ENCODE measurements at places on chromosomes 2 and 18.
A peak's percentile ranks its signal among the peaks of the same experiment; 100 is the strongest.

- DNase-seq: no peak
Measured at GRCh38 chr2:37843556-37843955, 81.5 kb upstream of the RMDN2 start.

DNA sequence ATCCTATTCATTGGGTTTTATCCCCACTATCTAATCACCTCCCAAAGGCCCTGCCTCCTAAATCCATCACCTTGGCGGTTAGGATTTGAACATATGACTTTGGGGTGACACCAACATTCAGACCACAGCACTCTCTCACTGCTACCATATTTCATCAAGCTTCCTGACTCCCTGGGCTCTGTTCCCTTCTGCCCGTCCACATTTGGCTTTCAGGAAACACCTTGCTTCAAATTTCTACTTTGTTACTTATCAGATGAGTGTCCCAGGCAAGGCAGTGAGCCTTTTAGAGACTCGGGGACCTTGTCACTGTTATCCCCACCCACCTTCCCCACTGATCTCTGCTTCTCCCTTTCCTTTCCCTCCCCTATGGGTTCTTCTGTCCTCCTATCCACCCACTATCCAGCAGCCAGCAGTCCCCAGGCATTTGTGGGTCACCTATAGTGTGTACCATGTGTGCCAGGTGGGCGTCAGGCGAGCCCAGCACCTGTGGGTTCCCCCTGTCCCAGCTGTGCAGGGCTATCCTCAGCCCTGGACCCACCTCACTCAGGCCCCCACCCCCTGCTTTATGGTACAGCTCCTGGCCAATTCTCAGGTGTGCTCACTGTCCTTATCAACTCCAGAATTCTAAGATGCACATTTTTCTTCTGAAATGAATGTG lies 230.9 kb downstream of the LOXHD1 start:
- DNase-seq: no peak

GRCh38 chr18:8448130-8448529 lies 161.1 kb upstream of the RAB12 start:
- DNase-seq: no peak

DNA sequence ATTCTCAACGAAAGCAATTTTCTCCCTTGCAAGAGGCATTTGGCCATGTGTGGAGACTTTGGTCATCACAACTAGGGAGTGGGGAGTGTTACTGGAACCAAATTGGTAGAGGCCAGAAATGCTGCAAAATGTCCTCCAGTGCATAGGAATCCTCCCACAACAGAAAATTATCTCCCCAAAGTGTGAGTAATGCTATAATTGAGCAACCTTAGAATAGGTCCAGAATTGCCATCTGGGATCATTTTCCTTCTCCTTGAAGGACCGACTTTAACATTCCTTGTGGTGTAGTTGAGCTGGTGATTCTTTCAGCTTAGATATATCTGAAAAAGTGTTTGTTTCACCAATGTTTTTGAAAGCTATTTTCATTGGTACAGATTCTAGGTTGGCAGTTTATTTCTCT lies 111.2 kb upstream of the SMIM21 start:
- DNase-seq: no peak

- peak; percentile 62 for DNase-seq
Measured at GRCh38 chr2:224772494-224772893, 56.3 kb upstream of the CCDC195 start.

DNA sequence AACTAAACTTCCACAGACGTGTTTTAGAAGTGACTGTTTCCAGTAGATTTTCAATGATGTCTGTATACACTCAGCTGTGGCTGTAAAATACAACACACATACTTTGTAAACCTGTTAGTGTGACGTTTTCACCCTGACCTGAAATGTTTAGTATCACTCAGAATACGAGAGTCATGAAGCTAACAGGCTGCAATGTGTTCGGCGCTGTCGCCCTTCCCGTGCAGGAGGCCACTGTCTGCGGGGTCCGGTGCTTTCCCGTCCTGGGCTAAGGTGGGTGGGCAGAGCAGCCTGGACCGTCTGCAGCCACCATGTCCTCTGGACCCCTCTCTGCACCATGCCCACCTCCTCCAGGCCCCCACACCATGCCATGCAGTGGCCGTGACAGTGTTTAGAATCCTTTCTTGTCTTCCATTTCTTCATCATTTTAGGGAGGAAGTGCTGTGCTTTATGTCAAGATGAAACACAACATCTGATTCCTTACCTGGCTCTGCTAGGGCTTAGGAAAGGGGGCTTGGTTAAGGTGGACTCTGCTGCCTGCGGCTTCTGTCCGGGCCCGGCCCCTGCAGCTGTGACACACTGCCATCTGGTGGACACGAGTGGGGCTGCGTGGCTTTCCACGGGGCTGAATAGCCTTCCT lies 53.8 kb upstream of the RBM44 start:
- peak; percentile 86 for DNase-seq

Data from DMS53 (cell line).